Stimulated activated CD4-positive, alpha-beta T cell treated with anti-CD3 and anti-CD28 coated beads, Interleukin-12 subunit alpha, Interleukin-12 subunit beta, amount 100 ng/mL, for 48 hours (primary cell): ENCODE measurements at places on chromosomes 7 and 10.

DNA sequence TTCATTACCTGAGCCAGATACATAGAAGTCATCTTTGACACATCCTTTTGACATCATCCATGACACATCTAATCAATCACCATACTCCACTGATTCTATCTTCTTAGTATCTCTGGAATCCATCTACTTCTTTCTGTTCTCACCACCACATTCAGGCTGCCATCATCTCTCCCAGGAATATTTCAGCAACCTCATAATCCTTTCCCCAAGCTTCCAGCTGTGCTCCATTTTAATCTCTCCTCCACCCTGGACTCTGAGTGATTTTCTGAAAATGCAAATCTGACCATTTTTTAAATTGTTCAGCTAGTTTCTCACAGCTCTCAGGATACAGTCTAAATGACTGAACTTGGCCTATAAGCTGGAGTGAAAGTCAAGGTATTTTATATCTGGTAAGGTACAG lies 2.5 kb upstream of the BTRC start:
- DNase-seq: no peak

GRCh38 chr10:9239298-9239697 lies 1184.8 kb downstream of the GATA3 start:
- DNase-seq: no peak

DNA sequence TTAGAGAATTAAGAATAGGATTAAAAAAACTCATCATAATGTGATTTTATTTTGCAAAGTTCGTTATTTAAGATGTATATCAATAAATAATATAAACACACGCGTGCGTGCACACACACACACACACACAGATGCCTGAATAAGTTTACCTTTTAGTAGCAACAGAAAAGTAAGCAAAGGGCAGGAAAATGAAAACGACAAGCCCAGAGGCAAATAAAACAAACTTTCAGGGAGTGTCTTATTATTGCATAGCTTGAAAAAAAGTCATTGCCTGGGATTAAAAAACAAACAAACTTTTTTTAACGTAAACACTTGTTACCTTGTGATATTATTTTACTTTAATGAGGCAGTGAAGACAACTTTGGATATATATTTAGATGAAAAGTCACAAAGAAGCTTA lies 226.4 kb downstream of the BAMBI start:
- no peak for DNase-seq

GRCh38 chr7:43211693-43212092 lies 99.2 kb downstream of the HECW1 start:
- DNase-seq: no peak

- DNase-seq: no peak
These were observed 213.1 kb downstream of the ELFN1 start for GRCh38 chr7:1883031-1883761.

GRCh38 chr10:82282782-82283456 lies 407.9 kb downstream of the NRG3 start:
- DNase-seq: no peak

DNA sequence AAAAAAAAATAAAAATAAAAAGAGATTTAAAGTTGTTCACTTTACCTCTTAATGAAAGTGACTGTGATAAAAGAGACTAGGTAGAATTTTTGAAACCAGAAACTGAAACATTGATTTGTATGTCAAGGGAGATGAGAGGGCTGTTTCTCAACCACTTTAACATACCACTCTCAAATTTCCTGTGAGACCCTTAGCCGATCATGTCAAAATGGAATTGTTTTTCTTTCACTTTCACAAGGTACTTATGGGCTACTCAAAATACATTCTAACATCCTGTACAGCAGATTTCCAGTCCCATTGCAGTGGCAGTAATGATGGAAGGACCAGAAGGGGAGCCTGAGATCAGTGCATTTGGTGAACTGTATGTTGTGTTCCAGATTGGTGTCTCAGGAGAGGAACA lies 261.2 kb downstream of the PPP1R3A start:
- DNase-seq: no peak

DNA sequence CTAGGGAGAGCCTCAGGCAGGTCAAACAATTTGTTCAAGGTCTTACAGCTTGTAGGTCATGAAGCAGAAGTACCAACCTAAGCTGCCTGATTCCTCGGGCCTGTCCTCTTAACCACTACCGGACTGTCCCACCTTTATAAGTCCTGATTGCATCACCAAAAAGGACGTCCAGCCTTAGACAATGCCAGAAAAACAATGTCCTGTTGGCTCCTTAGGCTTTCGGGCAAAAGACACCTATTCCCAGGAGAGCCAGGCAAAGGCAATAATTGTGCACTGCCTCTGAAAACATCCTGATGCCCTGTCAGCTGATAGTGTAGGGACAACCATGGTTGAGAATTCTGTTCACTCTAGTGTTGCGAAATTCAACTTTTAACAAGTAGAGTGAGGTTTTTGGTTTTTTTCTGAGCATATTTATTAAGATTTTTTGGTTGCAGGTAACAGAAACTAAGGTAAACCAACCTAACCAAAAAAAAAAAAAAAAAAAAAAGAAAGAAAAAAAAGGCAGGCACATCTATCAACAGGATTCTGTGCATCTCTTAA lies 40.5 kb downstream of the CDHR3 start:
- DNase-seq: no peak

GRCh38 chr10:14062528-14063260 lies 268.0 kb downstream of the FRMD4A start:
- DNase-seq: no peak

DNA sequence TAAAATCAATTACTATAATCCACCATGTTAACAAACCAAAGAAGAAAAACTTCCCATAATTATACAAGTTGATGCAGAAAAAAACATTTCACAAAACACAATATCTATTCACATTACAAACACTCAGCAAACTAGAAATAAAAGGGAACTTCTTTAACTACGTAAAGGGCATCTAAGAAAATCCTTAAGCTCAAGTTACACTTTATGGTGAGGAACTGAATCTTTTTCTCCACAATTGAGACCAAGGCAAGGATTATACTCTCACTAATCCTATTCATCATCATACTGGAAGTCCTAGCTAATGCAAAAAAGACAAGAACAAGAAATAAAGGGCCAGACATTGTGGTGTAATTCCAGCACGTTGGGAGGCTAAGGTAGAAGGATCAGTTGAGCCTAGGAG lies 159.9 kb downstream of the ZNF365 start:
- no peak for DNase-seq

- DNase-seq: no peak
These were observed 923.4 kb downstream of the REEP3 start for GRCh38 chr10:64444564-64444963.

DNA sequence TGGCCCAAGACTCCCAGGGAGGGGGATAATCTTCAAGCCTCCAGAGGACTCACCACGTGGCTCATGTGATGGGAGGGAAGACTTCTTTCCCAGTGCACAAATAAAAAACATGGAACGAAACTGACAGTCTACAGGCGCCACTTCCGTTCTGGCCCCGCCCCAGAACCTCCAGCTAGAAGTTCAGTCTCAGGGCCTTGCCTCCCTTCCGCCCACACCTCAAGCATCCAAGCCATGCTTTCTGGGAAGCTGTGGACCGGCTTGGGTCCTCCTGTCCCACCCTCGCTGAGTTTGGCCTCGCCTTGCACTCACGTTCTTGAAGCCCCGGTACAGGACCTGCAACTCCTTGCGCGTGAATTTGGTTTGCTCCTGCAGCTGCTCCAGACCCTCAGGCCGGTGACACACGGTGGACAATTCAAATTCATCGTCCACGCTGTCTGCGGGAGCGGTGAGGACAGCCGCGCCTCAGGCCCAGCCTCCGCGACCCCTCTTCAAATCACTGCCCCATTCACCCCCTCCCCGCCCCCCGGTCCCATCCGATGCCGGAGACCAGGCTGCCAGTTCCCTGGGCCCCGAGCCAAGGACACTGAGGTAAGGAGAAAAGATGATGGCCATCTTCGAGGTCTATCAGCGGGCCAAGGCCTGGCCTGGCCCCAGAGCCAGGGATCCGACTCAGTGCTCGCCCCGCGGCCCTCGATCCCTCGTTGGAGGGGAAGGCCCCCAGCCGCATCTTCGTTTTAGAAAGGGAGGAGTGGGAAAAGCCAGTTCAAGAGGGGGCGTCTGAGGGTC lies 10.7 kb upstream of the OGA start:
- no peak for DNase-seq

GRCh38 chr7:70523989-70524351 lies 608.0 kb upstream of the GALNT17 start:
- DNase-seq: no peak

- no peak for DNase-seq
These were observed 26.9 kb downstream of the ZEB1 start for GRCh38 chr10:31345886-31346285.

GRCh38 chr7:50221028-50221427 lies 83.5 kb upstream of the IKZF1 start:
- no peak for DNase-seq

DNA sequence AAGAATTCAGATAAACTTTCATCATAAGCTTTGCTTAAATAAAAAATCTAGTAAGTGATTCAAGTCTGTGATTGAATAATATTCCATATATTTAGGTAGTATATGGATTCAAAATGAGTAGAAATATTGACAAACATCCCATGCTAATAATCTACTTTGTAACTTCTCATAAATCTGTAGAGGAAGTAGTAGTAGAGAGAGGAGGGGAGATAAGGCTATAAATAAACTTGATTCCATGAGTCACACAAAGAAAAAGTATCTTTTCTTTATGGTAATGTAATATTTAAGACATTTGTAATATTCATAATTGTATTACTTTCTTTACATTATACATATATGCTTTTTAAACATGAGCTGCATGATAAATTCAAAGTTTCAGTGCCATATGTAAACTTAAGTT lies 25.6 kb upstream of the CD36 start:
- DNase-seq: no peak

DNA sequence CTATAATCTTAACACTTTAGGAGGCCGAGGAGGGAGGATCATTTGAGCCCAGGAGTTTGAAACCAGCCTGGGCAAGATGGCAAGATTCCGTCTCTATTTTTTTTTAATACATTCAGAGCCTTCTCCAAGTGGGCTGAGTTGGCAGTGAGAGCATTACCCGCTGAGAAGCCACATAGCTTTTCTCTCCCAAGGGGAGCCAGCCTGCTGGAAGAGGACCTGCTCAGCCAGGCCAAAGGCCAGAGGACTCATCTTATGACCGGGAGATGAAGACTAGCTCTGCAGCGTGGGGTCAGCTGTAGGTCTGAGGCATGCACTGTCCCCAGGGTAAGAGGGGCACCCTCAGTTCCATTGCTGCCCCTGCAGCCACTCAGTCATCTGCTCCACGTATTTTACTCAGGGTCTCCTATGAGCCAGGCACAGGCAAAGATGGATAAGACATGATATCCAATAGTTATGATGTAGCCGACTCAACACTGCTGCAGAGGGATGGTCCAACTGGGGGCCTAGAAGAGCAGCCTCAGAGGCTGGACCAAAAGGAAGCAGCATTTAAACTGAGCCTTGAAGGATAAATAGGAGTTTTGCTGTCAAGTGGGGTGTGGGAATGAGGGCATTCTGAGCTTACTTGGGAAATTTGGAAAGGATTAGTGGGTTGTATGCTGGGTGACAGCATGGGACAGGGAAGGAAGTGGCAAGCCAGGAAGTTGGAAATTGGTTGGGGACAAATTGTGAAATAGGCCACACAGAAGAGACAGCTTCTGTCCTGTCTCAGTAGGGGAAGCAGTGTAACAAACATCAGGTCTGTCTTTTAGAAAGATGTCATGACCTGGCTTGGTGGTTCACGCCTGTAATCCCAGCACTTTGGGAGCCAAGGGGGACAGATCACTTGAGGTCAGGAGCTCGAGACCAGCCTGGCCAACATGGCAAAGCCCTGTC lies 1.6 kb upstream of the MARVELD1 start:
- DNase-seq: no peak

- DNase-seq: no peak
These were observed 594.5 kb downstream of the ACTR3B start for GRCh38 chr7:153354071-153354470.

GRCh38 chr10:29525762-29526161 lies 109.0 kb downstream of the SVIL start:
- DNase-seq: no peak

- no peak for DNase-seq
These were observed 145.3 kb downstream of the RPS24 start for GRCh38 chr10:78178940-78179339.

DNA sequence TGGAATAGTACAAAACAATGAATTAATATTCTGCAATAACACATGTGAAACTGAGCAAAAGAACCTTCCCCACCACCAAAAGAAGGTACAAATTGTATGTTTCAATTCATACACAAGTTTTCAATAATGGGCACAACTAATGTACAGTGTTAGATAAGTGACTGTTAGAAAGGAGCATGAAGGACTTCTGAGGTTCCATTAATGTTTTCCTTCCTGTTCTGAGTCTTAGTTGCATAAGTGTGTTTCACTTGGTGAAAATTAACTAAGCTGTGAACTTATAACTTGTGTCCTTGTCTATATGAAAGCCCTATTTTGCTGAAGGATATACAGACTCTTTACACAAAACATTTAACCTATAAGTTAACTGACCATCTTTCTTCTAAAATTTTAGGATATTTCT lies 8.2 kb downstream of the GSAP start:
- no peak for DNase-seq

DNA sequence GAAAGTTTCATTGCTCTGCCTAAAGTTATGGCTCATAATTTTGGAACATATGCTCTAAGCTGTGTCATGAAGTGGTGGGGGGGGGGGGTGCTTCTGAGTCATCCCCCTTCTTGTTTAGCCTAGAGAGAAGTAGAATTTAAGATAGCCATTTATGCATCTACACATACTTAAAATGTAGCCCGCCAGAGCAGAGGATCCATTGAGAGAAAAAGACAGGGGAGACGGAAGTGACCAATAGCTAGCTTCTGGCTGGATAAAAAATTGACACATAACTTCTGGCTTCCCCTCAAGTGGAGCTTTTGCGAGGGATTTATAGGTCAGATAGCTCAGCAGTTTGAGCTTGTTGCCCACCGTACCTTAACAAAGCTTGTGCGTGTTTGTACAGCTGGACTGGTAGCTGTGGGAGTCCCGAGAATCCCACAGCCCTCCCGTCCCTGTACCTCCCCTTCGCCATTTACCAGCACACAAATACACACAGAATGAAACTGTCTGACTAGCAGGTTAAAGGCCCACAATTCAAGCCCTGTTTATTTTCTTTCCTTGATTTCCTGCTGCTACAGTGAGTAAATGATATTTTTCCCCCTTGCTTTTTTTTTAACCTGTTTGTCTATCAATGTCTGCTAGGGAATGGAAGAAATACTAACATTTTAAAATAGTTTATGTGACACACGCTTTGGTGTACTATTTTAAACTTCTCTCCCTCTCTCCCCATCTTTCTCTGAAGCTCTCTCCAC lies 232.6 kb upstream of the FERD3L start:
- no peak for DNase-seq

DNA sequence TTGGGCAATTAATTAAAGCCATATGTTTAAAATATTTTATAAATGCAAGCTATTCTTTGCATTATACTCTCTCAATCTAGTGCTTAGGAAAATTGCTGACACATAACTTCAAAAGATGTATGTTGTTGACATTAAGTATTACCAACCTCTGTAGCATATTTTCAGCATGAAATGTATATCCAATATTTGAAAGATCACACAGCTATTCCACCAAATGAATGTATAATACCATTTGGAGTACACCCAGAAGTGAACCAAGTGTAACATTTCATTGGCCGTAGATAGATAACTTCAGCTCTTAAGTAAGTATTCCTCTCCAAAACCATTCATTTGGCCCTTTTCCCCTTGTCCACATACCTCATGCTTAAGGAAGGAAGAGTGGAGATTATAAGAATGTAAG lies 104.6 kb downstream of the HECTD2 start:
- no peak for DNase-seq

GRCh38 chr7:78111386-78111785 lies 312.8 kb downstream of the PHTF2 start:
- no peak for DNase-seq

GRCh38 chr10:92404612-92405418 lies 113.8 kb downstream of the MARCHF5 start:
- no peak for DNase-seq
